ENCODE measurements at places on chromosomes 12 and 14.

DNA sequence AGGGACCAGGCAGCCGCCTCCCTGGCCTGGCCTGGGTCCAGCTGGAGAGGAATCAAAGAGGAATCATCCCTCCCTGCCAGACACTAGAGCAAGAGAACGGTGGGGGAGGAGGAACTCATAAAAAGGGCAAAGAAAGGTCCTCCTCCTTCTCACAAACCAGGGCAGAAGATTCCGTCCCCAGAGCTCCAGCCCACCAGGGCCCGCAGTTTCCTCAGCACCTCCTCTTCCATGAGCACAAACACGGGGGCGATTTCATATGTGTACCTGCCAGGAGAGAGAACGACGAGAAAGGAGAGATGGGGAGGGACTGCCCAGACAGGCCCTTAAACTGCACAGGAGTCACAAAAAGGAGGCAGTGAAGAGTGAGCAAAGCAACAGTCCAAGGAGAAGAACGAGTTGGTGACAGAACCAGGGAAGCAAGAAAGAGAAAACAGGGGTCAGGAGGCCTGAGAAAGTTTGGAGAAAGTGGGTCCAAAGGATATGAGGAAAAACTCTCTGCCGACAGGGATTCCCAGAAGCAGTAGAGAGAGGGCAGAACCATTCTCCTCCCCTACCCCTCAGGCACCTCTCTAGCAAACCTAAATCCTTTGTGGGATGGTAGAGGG lies 8.7 kb upstream of the ZNF740 start:
- no peak for DNase-seq

GRCh38 chr14:69242311-69243224 lies 17.4 kb upstream of the GALNT16 start:
- no peak for DNase-seq

- no peak for DNase-seq
Observed at GRCh38 chr14:79325071-79325470, 886.2 kb downstream of the DIO2 start.

DNA sequence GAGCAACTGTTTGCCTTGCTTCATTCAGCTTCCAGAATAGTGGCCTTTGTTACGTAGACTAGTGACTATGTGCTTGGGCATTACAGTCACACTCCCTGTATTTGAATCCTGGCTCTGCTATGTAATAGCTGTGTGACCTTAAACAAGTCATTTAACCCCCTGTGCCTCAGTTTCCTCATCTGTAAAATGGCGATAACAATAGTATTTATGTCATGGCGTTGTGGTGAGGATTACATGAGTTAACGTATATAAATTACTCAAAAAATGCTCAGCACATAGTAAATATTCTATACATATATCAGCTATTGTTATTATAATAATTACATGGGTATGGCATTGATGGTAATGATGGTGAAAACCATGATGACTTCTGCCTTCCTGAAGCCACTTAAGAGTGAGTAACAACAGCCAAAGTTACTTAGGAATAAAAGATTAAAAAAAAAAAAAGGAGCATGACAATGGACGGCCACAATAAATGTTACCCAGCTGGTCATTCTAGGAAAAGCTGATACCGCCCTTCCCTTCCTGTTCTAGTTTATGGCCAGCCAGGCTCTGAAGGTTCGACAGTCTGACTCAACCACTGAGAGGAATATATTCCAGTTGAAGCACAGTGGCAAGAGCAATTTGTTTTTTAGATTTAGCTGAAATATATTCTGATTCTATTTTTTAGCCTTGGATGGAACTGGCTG lies 9.9 kb upstream of the ADIPOR2 start:
- no peak for DNase-seq

GRCh38 chr12:65319688-65320200 lies 41.3 kb downstream of the MSRB3 start:
- DNase-seq: no peak

DNA sequence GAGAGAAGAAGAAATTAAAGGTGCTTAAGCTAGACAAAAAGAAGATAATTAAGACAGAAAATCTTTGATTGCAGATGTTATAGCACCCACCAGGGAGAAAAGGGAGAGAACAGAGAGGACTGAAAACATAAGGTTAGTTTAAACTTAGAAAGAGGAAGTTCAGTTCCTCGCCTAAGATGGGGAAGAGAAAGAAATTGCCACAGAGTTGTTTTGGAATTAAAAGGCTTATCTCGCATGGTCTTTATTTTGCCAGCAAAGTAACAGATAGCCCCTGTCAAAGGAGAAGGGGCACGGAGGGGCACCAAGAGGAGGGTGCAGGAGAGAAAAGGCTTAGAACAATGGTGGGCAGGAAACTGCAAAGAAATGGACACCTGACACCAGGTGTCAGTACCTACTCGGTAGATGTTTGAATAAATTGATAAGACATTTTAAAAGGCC lies 17.8 kb upstream of the OXA1L start:
- DNase-seq: no peak

DNA sequence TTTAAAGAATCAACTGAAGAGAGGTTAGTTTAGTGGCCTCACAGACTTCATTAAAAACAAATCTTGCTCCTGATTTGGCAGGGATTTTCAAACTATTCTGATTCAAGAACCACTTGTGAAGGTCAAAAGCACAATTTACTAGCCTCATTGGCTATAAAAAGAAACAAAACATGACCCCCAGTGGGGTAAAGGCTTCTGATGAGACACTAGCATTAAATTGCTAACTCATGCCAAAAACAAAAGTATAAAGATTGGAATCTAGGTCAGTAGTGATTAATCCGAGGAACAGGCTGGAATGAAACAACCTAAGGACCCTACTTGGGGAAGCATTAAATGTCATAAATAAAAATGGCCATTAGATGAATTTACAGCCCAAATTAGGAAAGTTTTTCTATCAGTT lies 312.3 kb downstream of the PAWR start:
- DNase-seq: no peak

DNA sequence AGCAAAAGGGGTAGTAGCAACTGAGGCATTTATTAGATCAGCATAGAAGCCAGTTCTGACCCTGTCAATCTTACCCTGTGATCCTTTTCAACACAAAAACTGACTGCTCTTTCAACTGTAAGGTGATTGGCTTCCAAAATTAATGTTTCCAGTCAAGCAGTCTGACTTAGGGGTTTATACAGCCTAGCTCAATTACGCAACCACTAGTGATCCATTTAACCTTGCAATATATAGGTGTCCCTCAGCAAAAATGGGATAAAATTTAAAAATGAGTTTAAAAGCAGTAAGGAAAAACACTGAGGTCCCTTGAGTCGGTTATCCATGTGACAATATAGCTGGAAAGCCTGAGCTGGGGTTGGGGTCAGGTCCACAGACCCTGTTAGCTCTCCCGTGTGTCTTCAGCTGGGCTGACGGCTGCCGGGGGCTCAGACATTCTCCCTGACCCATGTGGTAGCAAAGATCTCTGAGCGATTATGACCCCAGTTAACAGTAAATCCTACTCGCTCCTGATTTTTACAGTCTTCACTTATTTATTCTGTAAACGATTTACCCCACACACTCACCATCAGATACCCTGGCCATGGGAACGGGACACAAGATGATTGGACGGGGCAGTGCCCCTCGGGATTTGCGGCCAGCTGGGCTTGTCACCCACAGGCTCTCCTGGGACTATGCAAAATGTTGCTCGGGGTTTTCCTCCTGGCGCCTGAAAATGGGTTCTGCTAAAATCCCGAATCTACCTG lies 16.6 kb downstream of the ADGRD1 start:
- DNase-seq: no peak

GRCh38 chr12:20445687-20446086 lies 77.3 kb downstream of the PDE3A start:
- no peak for DNase-seq

DNA sequence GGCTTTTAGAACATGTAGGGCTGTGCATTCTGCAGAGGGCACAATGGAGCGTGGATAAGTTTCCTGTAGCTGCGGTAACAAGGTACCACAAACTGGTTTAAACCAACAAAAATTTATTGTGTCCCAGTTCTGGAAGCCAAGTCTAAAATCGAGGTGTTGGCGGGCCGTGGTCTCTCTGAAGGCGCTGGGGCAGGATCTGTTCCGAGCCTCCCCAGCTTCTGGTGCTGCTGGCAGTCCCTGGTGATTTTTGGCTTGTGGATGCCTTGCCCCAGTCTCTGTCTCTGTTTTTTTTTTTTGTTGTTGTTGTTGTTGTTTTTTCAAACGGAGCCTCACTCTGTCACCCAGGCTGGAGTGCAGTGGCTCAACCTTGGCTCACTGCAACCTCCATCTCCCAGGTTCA lies 77.5 kb downstream of the ACACB start:
- DNase-seq: no peak

GRCh38 chr12:462936-463705 lies 3.4 kb downstream of the B4GALNT3 start:
- no peak for DNase-seq

GRCh38 chr14:88748288-88748687 lies 44.5 kb downstream of the EML5 start:
- DNase-seq: no peak

- no peak for DNase-seq
Observed at GRCh38 chr12:114245555-114245954, 160.4 kb downstream of the TBX5 start.

Measured in left forelimb (tissue), 1 donor.